Omental fat pad (tissue), 4 donors: ENCODE measurements at places on chromosomes 2 and 18. TPM values are rescaled to one million over a fixed set of nuclear protein-coding genes. Genes with fewer than 3 reads are reported as not detected.

DNA sequence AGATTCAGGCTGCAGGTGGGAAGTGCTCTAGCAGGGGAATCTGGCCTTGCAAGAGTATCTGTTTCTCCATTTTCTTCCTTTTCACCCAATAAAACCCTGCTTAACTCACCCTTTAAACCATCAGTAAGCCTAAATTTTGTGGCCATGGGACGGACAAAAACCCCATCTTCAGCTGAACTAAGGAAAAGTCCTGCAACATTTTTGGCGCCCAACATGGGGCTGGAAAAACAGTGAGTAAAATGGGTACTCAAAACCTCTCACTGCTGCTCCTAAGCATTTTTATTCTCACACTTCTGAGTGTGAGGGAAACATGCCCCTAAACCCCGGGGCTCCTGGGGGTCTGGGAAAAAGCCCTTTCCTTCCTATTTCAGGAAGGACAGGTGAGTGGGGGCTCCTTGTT, 414.3 kb downstream of the ZNF804A start:
- no peak for DNase-seq

- no peak for DNase-seq
Observed at GRCh38 chr18:13564579-13564978, 161.8 kb downstream of the FAM210A start.

DNA sequence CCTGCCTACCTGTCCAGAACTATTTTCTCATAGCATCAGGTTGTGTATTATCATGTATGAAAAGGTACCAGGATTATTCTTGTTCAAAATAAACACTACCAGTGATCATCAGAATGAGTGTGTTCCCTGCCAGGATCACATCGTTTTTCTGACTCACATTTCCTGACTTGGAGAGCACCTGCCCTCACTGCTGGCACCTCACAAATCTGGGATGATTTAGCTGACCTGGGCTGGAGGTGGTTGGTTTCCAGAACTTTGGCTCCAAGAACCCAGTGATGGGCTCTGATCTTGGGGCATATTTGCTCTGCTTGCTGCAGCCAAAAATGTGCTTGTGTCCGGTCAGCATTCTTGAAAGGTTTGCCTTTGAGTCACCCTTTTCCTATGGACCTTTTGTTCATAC, 836.3 kb upstream of the ACVR2A start:
- no peak for DNase-seq

GRCh38 chr2:108267101-108267500, 21.6 kb upstream of the SULT1C2 start:
- DNase-seq = no peak

DNA sequence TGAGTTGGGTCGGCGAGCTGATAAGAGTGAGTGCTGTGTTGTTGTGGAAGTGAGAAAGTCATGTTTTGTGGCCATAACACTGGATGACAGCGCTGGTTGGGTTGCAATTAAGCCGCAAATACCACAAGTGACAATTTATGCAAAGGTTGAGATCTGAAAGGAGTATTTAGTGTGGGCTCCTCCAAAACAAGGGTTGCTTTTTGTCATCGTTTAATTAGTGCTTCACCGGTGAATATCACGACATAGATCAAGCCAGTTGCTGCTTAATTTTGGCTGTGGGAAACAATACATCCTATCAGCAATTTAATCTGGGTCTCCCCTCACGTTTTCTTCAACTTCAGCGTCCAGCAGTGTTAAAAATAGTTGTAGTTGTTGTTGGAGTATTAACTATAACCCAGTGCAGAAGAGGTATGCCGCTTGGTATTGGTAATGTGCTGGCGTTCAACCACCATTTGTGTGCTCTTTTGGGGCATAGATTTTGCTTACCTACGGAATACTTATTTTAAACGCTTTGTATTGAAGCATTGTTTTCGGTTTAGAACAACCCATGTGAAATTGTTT, 662 bp downstream of the ACVR2A start:
- no peak for DNase-seq

- no peak for DNase-seq
Observed at GRCh38 chr18:55401638-55402191, 186.3 kb downstream of the TCF4 start.

DNA sequence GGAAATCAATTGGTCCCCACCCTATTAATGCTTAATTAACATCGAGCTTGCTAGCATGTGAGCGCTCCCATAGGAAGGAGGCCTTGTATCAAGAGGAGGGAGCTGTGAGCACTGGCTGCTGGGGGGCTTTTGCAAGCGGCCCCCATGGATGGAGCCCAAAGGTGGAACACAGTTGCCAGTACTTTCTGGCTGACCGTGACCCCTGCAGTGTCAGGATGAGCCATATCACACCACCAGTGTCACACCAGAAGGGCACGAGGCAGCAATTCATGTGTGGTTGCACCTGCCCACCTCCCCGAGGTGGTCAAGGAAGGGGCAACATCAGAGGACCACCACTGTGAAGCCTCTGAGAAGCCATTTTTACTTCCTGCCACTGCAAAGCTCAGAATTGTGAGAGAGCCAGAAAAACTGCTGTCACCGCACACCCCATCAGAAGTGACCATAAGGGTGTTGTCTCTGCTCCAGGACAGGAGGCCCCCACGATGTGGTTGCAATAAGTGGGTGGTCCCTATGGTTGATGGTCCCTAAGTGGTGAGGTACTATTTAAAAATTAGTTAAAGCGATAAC, 99.8 kb upstream of the RAB6C start:
- no peak for DNase-seq

DNA sequence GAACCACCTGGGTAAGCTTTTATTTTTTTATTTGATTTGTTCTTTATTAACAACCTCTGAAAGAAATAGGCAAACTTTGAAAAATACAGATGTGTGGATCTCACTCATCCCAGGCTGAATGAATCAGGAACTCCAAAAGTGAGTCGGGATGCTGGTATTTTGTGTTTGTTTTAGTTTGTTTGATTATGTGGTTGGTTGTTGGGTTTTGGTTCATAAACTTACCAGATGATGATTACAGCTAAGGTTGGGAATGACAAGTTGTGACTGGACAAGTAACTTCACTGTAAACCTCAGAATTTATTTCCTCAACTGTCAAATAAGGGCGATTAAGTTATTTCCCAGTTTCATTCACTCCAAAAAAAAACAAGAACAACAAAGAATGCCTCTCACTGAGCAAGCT, 80.5 kb upstream of the KIF5C start:
- no peak for DNase-seq

DNA sequence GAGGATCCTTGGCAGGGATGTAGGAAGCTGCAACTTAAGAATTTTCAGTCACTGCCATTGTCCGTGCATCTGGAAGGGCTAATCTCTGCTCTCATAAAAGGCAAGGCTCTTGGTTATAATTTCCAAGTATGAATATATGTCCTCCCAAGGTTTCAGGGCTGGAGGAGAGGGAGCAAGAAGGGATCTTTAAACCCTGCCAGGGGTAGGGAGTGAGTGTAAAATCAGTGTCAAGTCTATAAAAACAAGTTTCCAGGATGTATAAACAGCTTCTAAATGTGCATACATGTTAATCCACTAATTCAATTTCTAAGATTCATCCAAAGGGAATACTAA, 110.2 kb upstream of the CYRIA start:
- DNase-seq = no peak

- no peak for DNase-seq
Observed at GRCh38 chr2:121491518-121491917, 39.2 kb upstream of the RNU4ATAC start.

DNA sequence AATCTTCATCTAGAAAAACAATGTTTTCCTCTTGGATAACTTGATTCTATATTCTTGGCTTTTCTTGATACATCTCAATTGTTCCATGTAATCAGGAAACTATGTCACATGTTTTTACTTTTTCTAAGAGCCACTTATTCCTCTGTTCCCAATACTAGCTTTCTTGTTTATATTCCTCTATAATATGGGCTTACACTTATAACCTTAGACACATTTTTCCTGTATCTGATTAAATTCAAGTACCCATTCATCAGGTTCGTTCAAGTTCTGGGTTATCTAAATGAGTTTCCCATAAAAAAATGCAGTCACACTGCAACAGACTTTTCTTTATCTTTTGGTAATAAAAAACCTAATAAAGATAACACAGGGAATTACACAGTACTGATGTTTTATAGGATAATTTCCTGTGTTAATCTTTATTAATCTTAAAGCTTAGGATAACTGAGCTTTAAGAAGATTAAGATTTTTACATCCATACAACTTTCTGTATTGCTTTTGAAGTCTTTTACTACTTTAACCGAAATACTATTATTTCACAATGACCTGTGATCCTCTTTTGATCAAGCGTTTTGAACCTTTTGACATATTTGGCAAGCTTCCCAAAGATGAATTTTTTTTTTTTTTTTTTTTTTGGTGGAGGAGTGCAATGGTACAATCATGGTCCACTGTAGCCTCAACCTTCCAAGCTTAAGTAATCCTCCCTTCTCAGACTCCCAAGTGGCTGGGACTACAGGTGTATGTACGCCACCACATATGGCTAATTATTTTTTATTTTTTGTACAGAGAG, 44.3 kb upstream of the C2orf66 start:
- DNase-seq = no peak

DNA sequence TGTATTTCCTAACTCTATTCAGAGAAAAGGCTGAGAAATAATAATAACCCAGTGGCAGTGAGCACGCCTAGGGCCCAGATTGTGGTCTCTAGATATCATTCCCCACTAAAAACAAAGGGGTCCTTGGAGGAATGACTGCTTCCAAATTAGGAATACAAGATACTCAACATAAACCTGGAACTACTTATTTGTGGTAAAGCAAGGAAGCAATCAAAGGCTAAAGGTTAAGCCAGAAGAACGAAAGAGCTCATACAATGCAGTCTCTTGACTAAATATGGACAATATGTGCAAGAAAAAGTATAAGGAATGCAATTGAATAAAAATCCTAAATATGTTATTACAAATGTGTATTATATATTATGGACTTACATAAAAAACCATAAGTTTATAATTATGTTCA, 253.5 kb upstream of the NRP2 start:
- no peak for DNase-seq

DNA sequence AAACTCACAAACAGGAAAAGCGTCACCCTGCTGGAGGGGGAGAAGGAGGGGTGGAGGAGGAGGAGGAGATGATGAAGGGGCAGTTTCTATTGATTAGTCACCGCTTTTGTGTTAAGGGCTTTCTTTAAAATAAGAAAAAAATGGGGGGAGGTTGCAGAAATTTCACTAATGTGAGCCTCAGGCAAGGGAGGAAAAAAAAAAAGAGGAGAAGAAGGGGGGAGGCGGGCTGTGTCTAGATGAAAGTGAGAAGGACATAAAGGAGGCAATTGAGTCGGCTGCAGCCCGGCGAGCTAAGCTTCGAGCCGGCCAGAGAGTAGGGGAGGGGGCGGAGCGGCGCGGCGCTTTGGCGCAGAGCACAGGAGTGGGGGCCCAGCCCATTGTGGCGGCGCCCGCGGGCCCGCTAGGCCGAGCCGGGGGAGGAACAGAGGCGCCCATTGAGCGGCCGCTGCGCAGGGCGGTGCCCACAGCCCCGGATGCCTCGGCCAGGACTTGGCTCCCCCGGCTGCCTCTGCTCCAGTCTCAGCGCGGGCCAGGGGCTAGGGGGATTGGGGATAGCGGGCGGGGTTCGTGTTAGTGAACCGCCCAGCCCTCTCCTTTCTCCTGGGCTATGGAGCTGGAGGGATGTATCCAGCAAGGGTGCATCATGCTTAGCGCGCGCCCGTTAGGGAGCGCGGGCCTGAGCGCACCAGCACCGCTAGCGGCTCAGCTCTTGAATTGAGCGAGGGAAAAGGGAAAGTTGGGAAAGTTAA, 7.9 kb downstream of the PAX3 start:
- no peak for DNase-seq

- no peak for DNase-seq
Observed at GRCh38 chr2:193776988-193777387, 1582.3 kb upstream of the TMEFF2 start.

GRCh38 chr2:31314761-31315160, 80.8 kb downstream of the EHD3 start:
- no peak for DNase-seq

GRCh38 chr2:42132191-42132965, 36.8 kb upstream of the EML4 start:
- no peak for DNase-seq

DNA sequence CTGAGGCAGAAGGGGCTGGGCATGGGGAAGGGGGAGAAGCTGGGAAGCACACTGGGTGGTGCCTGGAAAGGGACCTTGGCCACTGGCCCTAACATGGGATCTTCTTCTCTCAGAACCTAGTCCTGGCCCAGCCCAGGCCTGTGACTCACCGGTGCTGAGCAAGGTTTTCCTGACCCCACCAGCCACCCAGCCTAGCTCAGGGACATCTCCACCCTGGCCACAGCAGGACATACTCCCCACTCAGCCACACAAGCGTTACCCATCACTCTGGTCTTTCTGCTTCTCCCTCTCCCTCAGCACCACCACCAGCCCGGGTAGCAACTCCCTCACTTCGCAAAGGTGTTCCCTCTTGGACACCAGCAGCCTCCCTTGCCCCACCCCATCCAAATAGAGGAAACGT, 22.8 kb downstream of the TNS1 start:
- DNase-seq = no peak

GRCh38 chr2:33670392-33670937, 71.4 kb upstream of the FAM98A start:
- DNase-seq = no peak

GRCh38 chr2:8501061-8501720, 180.7 kb upstream of the ID2 start:
- DNase-seq = no peak

DNA sequence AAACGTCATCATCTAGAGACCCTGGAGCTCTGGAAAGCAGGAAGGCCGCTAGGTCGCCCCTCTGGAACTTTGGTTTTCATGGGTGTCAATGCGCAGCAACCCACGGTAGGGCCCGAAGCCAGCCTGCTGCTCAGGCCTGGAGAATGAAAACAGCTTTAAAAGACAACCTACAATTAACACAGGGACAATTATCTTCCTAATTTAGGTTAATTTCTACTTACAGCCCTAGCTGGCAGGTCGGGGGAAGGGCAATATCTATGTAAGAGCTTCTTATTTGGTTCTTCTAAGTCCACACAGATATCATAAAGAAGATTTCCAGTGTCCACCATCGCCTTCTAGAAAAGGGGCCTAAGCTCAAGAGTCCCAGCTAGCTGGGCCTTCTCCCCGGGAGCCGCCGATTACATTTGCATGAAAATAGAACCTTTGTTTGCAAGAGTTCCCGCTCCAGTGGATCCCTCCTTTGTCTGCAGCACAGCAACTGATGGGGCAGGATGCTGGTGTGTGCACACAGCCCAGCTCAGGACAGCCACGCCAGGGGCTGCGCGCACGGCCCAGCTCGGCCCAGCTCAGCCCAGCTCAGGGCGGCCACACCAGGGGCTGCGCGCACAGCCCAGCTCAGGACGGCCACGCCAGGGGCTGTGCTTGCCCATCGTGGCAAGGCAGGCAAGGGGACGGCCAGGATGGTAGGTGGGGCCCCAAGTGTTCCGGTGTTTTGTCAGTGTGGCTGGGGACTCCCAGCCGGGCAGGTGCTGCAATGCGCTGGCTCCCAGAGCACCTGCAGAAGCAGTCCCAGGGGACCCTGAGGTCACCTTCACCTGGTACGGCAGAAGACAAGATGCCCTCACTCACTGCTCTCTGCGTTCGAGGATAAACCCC, 109.1 kb downstream of the HDAC4 start:
- DNase-seq = no peak

- no peak for DNase-seq
Observed at GRCh38 chr2:108632332-108633160, 86.7 kb upstream of the RANBP2 start.

- no peak for DNase-seq
Observed at GRCh38 chr18:3225588-3225987, 5.8 kb upstream of the MYOM1 start.

GRCh38 chr18:12839526-12840196, 44.4 kb downstream of the PTPN2 start:
- DNase-seq = no peak

ACMSD gene
- not detected for total RNA-seq

ZBTB7C gene
- total RNA-seq = 13.2 TPM

SALL3 gene
- total RNA-seq = not detected

FEV gene
- not detected for total RNA-seq

RNF125 gene
- total RNA-seq = 19.6 TPM

SFT2D3 gene
- total RNA-seq = 4.5 TPM

TOGARAM2 gene
- 0.19 TPM for total RNA-seq
